ENCODE measurements at places on chromosomes 2 and 18.

DNA sequence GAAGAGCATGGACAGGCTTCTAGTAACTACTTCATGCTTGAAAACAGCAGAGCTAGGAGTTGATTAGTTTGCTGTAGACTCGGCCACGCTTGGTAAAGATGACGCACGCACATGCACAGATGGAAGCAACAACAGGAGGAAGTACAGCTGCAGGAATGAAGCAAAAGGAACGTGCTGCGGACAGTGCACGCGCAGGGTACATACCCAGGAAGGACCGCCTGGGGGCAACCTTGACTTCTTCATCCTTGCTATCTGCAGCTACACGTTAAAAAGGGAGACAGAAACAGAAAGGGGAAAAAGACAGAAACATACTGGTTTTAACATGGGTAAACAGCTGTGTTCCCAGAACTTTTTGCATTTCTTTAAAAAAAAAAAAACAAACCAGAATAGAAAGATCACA lies 17.7 kb downstream of the SLC66A2 start:
- DNase-seq, result no peak

GRCh38 chr2:231720292-231720986 lies 12.1 kb downstream of the PTMA start:
- DNase-seq, result no peak

- no peak for DNase-seq
Measured at GRCh38 chr2:211174631-211175030, 618.2 kb downstream of the CPS1 start.

DNA sequence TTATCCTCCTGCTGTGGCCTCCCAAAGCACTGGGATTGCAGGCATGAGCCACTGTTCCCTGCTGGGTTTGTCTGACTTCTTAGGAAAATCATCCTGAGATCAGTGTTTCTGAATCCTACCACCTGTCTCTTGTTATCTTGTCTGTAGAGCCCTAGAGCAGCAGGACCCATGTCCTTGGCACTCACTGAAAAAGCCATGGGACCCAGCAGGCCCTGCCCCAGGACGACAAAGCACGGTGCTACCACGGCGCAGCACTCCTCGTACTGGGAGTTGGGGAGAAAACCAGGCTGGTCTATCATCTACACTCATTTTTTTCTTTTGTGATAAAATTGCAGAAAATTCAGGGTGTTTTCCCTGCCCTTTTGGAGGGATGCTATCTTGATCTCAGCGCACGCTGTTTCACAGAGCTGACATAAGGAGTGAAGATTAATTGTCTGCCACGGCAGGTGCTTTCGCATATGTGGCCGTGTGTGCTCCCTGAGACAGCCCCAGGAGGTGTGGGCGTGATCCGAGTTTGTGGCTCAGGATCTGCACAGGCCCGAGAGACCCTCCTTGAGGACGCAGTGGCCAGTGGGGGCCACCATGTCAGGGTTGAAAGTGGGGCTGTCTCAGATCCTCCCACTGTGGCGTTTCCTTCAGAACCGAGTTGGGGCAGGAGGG lies 179.1 kb downstream of the LDLRAD4 start:
- DNase-seq, result no peak

GRCh38 chr2:65728477-65729180 lies 296.2 kb upstream of the SPRED2 start:
- no peak for DNase-seq

DNA sequence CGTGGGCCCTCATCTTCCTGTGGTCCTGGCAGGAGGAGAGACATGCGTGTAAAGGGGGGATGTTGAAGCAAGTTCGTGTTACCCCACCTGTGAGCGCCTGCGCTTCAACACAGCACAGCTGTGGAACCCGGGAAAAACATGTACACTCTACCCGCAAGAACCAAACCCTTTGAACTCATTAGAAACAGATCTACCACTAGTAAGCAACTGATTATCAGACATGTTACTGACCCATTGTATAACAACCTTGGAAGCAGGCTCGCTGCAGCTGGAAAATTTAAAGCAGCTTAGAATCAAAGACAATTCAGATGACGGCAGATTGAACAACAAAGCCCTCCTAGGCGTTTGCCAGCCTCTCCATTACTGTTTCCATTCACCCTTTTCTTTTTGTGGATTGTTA lies 771.7 kb upstream of the SALL3 start:
- DNase-seq, result no peak

DNA sequence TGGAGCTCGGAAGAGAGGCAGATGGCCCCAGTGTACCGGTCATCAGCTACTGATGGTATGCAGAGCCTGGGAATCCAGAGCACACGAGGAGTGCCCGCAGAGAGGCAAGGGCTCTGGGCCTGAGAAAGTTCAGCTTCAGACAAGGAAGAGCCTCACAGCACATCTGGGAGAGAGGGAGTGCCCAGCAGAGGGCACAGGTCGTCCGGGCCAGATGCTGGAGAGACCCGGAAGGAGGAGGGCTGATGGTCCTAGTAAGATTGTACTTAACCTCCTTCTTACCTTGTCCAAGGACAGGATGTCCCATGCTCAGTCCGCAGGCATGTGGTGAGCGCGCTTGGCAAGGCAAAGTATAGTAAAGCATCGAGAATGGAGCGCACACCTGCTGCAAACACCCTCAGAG lies 24.4 kb upstream of the CHMP1B start:
- DNase-seq, result no peak

Measured in effector memory CD8-positive, alpha-beta T cell (primary cell).